Smooth muscle cell of the pulmonary artery (primary cell): ENCODE measurements at places on chromosomes 13 and 19. TPM values are rescaled to one million over a fixed set of nuclear protein-coding genes. Genes with fewer than 3 reads are reported as not detected.

SARS2 gene
- 10.5 and 22.1 TPM in 2 replicates for total RNA-seq

PLIN5 gene
- not detected in 2 replicates for total RNA-seq

KLK3 gene
- total RNA-seq: not detected in 2 replicates

EFNB2 gene
- total RNA-seq: 6.4 and 7.4 TPM in 2 replicates

KIR2DL3 gene
- not detected in 2 replicates for total RNA-seq

IRF2BP1 gene
- 24.0 and 30.8 TPM in 2 replicates for total RNA-seq

ZNF415 gene
- 9.5 and 12.0 TPM in 2 replicates for total RNA-seq

CDC37 gene
- 119 and 153 TPM in 2 replicates for total RNA-seq

SPACA4 gene
- not detected in 2 replicates for total RNA-seq

MEX3D gene
- total RNA-seq: 27.8 and 50.2 TPM in 2 replicates

NUP58 gene
- 54.7 and 60.1 TPM in 2 replicates for total RNA-seq
